ENCODE measurements at places on chromosomes 2 and 18.

GRCh38 chr18:26511339-26512071 lies 36.8 kb downstream of the KCTD1 start:
- DNase-seq: no peak

DNA sequence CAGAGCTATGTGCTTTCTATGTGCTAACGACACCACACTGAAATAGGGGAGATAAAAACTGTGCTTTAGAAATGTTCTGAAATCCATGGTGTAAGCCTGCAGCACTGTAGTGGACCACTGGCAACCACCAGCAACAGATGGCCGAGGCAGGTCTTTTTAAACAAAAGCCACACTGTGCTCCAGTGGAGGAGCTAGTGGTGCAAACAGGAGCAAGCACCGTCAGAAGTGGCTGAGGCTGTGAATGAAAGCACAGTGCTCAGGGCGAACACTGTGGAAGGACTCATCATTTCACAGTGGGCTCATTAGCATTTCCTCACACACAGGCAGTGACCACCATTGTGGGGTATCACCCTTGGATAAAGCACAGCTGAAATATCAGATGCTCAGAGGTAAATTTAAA lies 22.9 kb upstream of the MTX2 start:
- DNase-seq: no peak

GRCh38 chr2:120855855-120856405 lies 120.3 kb downstream of the GLI2 start:
- no peak for DNase-seq

DNA sequence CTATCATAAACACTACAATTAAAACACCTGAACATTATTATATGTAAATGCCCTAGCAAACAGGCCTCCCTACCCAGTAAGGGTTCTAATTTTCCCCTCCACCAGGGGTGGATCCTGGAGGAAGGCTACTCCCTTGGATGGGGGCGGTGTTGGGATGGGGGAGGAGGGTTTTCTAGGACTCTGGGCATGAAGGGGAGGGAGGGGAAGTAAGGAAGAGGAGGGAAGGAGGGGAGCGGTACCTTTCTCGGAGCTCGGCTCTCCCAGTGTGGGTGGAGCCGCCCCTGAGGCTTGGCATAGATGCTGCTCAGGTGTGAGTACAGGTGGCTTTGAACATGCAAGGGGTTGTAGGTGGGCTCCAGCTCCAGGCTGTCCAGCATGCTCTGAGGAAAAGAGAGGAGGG lies 5.4 kb downstream of the DOK1 start:
- DNase-seq: no peak

GRCh38 chr2:85851253-85852151 lies 37.3 kb downstream of the ST3GAL5 start:
- no peak for DNase-seq

DNA sequence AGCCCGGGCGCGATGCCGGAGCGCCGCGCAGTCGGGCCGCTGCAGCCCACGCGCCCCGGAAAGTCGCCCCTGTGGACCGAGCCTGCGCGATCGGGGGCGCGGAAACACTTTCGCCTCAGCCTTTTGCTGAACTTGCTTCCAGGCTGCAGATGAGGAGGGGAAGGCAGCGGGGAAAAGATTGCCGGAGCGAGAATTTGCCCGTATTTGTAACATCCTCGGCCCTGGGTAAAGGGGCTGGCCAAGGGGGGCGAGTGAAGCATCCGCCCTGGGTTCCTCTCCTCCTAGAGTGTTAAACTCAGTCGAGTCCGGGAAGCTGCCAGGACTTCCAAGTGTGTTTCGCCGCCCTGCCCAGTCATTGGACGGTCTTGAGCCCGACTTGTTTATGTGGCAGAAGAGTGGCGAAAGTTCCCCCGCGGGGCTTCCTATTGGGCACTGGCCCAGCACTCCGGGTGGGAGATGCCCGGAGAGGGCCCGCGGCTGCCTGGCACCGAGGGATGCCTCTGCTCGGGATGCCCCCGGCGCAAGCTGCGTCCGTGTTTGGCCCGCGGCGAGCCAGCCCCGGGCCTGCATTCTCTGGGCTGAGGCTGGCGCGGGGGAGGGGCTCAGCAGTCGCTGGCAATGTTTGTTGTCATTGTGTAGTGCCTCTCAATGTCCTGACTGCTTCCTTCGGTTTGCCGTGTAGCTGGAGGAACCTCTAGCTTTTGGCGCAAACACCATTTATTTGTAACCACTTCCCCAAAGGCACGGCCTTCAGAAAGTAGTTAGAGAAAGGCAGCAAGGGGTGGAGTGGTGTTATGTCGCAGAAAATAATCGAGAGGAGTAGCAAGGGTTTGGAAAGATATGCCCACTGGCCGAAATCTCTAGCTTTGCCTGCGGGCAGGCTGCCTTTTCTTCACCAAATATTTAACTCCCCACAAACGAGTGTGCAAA lies 1.1 kb downstream of the CYBRD1 start:
- DNase-seq: no peak

DNA sequence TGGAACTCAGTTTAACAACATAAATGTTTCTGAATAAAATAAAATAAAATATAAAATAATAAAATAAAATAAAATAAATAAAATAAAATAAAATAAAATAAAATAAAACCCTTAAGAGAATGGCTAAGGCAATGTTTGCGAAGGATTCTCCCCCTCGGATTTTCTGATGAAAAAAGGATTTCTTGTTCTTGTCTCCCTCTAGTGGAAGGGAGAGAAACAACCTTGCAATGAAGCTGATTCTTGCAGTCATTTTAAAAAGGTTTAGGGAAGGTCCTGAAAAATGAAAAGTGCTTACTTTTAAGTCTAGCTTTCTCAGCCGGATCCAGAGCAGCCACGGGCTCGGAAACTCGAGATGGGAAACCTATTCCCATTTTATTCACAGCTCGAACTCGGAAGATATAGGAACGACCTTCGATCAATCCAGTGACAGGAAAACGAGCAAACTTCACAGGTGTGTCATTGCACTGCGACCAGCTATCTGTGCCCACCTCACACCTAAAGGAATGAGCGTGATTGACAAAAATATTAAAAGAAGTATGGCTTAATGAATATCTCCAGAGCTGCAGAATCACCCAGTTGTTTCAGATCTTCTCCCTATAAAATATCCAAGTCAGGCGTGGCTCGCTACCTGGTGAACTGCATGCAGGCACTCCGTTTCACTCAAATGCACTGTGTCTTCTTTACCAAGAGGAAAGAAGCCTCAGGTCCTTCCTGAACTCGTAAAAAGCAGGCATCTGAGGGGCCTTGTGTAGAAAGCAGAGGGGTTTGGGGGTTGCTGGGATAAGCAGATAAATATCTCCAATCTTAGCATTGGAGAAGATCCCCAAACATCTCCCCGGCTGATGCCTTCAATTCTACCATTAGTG lies 68.1 kb downstream of the MYOM1 start:
- no peak for DNase-seq

DNA sequence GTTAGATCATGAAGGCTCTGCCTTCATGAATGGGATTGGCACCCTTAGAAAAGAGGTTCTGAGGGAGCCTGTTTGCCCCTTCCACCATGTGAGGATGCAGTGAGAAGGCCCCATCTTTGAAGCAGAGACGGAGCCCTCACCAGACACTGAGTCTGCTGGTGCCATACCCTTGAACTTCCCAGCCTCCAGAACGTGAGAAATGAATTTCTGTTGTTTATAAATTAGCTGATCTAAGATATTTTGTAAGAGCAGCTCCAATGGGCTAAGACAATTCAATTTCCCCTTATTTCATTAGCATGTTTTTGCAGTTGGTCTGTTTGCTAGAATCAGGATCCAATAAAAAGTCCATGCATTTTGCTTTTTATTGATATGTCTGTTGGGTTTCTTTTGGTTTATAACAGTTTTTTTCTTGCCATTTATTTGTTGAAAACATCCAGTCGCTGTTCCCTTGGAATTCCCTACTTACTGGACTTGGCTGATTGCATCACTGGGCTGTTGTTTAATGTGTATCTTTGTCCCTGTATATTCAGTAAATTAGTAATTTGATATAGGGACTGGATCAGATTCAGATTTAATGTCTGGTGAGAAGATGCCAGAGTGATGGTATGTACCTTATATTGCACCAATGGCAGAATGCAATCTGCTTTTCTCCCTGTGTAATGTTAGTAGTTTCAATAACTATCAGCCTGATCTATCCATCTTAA lies 24.0 kb upstream of the GREB1 start:
- no peak for DNase-seq

- DNase-seq: no peak
These were observed 28.2 kb downstream of the TMEM182 start for GRCh38 chr2:102790091-102790455.

DNA sequence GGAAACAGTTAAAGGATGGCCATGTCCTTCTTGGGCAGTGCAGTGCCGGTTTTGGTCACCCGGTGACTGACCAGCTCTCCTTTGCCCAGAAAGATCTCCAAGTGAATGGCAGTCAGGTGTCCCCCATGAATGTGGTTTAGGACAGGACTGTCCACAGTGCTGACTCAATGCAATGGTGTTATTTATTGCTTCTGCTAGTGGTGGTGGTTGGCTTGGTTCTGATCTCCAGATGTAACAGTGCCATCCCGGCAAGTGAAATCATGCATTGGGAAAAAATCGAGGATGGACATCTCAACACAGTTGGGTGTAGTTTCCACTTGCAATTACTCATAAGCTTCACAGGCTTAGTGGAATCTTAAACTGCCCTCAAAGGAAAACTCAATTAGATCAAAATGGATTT lies 81.9 kb downstream of the TGOLN2 start:
- no peak for DNase-seq
